ENCODE measurements at places on chromosomes 11 and 22.

DNA sequence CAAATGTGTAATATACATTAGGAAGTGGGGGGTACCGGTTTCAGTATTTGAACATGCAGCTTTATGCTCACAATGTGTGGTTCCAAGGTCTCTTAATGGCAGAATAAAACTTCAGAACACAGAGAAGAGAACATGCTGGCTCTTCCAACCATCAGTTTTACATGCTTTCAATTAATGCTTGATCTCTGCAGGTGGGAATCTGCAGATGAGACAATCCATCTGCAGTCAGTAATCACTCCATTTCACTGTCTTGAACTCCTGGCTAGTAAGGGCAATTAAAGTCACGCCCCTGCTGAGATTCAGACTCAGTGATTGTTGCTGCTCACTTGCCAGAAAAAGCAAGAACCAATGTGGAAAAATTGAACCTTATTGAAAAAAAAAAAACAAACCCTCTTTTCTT, 945.7 kb downstream of the DLG2 start:
- no peak for DNase-seq

DNA sequence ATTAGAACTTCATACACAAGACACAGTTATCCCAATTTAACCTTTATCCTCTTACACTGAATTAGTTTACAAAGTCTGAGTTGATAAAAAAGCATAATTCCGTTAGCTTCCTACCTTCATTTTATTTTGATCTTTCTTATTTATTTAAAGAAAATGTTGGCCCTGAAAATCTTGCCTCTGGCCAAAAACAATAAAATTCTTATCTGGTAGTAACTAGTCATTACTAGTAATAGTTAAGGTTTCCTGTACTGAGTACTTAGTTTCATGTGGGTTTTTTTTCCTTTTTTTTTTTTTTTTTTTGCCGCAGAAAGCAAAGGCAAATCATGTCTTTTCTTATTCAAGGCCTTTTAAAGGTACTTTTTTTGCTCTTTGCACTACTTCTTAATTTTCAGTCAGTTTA, 120.6 kb downstream of the PAX6 start:
- no peak for DNase-seq

GRCh38 chr11:75040167-75040770, 51.5 kb downstream of the NEU3 start:
- DNase-seq = no peak

- DNase-seq = no peak
Observed at GRCh38 chr11:102430158-102430836, 22.3 kb downstream of the TMEM123 start.

DNA sequence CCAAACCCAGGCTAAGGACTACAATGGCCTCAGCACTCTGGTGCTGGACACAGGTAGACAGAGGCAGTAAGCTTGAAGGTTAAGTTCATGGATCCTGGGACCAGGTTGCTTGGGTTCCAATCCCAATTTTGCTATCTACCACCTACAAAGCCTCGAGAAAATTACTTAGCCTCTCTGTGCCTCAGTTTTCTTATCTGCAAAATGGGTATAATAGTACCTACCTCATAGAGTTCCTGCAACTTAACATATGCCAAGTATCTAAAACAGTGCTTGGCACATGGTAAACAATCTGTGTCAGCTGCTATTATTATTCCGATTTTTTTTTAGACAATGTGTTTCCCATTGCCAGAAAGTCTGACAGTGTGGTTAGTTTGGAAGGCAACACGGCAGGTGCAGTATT, 37.5 kb downstream of the SYN3 start:
- no peak for DNase-seq

GRCh38 chr11:43738600-43739409, 58.3 kb downstream of the HSD17B12 start:
- no peak for DNase-seq

GRCh38 chr22:35589071-35589755, 27.9 kb downstream of the MB start:
- DNase-seq = no peak

- no peak for DNase-seq
Observed at GRCh38 chr11:127458561-127458960, 458.0 kb upstream of the KIRREL3 start.

DNA sequence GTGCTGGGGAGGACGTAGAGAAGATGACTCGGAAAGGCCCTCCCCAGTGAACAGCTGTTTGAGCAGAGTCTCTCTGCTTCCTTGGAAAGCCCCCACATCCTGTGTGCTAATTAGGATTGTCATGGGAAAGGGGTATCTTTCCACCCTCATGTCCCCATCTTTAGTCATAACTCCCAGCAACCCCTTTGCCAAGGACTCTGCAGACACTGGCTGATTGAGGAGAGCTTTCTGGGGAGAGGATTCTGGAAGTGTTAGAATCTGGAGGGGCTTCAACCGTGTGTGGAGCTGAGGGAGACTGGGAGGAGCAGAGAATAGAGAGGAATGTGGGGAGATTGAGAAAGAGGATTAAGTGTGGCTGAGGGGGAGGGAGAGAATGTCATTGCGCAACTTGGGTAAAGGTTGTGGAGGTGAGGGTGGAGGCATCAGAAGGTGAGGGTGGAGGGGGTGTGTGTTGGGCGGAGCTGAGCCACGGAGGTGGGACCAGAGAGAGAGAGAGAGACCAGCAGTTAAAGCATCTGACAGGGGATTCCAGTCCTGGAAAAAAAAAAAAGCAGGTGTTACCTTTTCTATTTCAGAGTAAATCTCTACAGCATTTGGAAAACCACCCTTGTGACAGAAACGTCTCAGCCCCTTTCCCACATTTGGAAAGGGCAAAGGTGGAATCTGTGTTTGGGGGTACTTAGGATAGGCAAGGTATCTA, 2.2 kb downstream of the DTX4 start:
- DNase-seq = no peak

DNA sequence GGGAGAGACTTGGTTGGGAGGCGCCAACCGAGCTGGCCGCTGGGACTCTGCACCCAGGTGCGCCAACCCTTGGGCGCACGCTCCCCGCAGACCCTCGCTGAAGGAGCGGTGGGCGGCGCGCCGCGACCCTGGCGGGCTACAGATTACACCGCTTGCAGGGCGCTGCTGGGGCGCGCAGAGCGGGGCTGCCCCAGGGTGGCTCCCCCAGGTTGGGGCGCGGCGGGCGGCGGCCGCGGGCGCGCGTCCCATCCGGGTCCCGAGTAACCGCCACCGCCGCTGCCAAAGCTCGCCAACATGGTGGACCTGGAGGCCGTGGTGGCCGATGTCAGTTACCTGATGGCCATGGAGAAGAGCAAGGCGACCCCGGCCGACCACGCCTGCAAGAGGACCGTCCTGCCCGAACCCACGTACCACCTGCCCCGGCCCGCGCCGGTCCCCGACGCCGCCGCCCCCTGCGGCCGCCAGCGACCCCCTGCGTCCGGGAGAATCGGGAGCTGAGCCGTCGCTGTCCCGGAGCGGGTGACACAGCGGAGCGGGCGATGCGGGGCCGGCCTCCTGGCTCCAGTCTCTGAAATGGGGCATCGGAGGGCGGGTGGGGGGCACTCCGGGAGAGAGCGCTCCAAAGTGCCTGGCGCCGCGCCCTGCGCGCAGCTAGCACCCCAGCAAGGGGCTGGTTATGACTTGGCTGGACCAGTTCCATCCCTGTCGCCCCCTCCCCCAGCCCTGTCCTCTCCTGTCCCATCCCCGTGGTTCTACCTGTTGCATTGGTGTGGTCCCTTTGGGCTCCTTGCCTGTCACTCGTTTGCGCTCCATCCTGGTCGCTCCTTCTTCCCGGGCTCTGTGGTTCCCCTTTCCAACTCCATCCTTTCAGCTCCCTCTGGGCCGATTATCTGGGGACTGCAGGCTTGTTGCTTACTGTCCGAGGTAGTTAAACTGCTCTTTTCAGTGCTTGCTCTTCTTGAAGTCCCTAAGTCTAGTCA, 143.3 kb upstream of the GRK3 start:
- DNase-seq = no peak

DNA sequence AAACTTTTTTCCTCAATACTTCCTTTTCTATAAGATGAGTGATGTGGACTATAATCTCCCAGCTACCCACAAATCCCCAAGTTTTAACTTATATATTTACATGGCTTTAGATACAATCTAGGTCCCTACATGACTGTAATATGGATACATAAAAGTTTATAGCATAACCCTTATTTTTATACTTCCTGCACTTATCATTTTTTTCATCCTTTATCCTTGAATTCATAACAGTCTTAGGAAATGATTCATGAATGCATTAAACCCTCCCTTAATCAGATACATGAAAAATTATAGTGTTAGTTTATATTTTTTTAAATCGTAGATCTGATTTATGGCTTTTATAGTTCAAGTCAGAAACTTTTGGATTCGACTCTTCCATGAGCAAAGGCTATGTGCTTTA, 195.8 kb downstream of the MAML2 start:
- no peak for DNase-seq

GRCh38 chr11:7436657-7437056, 48.6 kb upstream of the OLFML1 start:
- DNase-seq = no peak

DNA sequence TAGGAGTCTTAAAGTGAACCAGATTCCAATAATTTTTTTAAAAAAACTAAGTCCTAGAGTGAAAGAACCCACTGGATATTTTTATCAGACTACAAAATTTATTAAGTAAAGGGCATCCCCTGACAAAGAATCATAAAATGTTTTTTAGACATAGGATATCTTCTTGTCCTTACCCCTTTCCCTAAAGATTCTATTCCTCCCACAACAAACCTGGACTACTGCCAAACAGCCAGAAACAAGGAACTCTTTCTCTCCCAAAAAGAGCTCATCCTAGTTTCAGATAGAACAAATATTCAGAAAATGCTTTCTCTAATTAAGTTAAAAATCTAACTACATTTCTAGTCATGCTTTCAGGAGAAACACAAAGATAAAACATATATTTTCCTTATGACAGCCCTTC, 327.1 kb downstream of the FAM181B start:
- no peak for DNase-seq

- no peak for DNase-seq
Observed at GRCh38 chr11:69427906-69428880, 53.3 kb upstream of the LINC01488 start.

DNA sequence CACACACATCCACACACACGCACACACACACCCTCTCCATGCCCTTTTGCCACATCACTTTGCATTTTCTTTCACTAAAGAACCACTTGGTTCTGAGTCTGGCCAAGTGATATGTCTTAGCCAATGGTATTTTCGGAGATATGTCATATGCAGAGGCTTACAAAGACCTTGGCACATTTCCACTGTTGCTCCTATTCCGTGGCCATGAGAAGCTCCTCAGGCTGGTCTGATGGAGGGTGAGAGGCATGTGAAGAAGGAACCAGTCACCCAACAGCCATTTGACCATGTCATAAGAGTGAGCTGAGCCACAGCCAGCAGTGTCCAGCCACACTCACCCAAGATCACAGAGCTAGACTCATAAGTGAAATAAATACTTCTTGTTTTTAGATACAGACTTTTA, 212.6 kb upstream of the NAV2 start:
- no peak for DNase-seq

DNA sequence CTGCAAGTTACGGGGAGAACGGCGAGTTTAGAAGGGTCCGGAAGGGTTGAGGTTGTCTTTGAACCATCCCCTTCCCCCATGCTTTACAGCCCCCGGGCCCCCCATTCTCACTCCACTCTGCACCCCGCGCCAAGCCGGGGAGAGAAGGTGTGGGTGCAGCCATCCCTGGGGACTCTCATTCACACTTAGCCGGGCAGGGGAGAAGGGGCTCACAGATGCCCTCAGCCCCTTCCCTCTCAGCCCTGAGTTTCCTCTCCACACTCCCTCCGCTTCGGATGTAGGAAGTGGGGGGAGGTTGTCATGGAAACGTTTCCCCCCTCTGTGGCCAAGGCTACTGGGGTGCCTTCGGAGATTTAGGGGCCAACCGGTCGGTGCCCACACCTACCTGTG, 334 bp downstream of the CADM1 start:
- DNase-seq = no peak

DNA sequence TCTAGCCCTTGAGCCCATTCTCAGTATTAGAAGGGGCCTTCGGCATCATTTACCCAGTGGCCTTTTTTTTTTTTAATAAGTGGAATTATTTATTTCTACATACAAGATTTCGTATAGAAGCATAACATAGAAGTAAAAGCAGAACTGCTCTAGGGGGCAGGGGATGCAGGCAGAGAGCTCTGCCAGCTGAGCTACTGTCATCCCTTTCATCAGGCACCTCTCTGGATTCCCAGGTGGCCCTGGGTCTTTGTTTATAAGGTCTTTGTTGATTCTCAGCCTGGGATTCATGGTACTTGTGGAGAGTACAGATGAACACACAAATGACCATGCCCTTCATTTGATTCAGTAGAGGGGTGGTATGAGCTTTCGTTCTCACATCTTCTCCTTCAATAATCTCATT, 66.4 kb downstream of the GAB2 start:
- no peak for DNase-seq

- no peak for DNase-seq
Observed at GRCh38 chr11:124867700-124868099, 2.5 kb downstream of the ROBO3 start.

DNA sequence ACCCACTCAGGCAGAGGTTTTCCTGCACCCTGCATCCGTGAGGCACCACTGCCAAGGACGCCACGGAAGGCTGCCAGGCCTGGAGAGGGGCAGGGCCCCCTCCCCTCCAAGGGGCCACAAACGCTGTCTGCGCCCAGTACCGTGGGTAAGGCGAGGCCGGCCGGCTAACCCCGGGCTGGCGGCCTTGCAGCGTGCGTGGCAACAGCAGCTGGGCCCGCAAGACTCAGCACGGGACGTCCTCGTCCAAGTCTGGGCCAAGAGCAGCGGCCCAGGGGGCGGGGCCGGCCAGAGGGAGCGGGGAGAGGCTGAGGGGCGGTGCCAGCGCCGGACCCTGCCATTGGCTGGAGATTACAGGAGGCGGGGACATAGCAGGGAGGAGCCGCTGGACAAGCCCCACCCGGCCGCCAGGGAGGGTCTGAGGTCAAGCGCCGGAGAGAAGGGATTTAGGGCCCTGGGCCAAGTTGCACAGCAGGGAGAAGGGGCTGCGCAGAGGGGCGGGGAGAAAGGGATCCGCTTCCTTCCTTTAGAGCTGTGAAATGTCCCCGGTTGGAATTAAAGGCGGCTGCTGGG, 16.0 kb downstream of the SLC43A1 start:
- peak; percentile 92 for DNase-seq

- DNase-seq = no peak
Observed at GRCh38 chr11:105000797-105001196, 22.2 kb downstream of the CASP5 start.

DNA sequence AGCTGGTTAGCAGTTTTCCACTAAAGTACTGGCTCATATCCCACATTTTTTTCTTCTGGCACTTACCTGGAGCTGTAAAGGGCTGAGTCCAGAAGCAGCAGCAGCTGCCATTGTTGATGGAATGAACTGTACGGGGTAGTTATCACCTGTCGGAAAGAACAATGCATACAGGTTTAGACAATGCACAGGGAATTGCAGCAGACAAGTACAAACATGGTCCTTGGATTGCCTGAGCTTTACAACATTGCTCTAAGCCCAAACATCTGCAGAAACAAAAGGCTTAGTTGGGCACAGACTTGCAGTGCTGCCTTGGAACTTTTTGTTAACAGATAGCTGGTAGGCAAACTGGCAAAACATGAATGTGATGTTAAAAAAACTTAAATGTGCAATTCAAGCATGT, 258.8 kb downstream of the SOX6 start:
- no peak for DNase-seq

GRCh38 chr11:75333807-75334140, 17.7 kb downstream of the ARRB1 start:
- no peak for DNase-seq

GRCh38 chr22:39282645-39283321, 36.6 kb downstream of the RPL3 start:
- no peak for DNase-seq

All from frontal cortex (tissue), 4 donors.